Activated naive CD8-positive, alpha-beta T cell treated with anti-CD3 and anti-CD28 coated beads, Interleukin-2, amount 50 U/mL, for 16 hours (primary cell): ENCODE measurements at places on chromosomes 2 and 18.
A peak's percentile ranks its signal among the peaks of the same experiment; 100 is the strongest.

GRCh38 chr2:102020596-102021170 is 28.9 kb downstream of the IL1R2 start:
- DNase-seq, result peak; percentile 72

GRCh38 chr2:241914542-241914941 is 45.0 kb downstream of the RTP5 start:
- no peak for DNase-seq

- DNase-seq, result no peak
These were observed 1761.2 kb upstream of the CELF4 start for GRCh38 chr18:39326772-39327171.

GRCh38 chr2:222218786-222219185 is 80.0 kb downstream of the PAX3 start:
- no peak for DNase-seq

DNA sequence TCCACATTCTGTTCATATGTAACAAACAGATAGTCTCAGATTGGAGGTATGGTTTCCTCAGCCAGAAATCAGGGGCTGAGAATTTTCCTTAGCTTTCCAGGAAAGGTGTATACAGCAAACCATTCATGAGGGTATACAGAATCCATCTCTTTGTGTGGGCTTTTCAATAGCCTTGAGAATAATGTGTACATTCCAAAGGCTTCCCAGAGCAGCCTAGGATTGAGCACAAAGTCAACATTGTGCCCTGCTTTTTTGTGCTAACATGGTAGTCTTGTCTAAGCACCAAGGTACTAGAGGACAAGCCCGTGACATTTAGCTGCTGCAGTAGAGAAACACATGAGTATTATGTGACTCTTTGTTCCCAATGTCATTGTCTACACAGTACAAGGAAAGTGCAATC is 322.1 kb upstream of the TANK start:
- no peak for DNase-seq

DNA sequence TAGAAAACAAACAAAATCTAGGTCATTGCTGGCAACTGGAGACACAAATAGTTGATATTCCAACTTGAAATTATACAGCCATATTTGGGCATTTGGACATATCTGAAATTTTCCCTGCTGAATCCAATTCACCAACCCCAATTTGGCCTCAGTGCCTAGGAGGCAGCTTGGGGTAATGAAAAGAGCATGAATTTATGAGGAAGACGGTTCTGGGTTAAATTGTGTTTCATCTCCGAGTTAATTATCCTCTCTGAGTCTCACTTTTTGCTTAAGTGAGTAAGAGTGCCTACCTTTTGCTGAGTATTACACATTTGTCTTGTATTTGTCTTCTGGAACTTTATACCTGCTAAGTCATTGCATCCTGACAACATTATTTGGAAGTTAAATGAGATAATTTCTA is 1906.8 kb upstream of the PIK3C3 start:
- no peak for DNase-seq

DNA sequence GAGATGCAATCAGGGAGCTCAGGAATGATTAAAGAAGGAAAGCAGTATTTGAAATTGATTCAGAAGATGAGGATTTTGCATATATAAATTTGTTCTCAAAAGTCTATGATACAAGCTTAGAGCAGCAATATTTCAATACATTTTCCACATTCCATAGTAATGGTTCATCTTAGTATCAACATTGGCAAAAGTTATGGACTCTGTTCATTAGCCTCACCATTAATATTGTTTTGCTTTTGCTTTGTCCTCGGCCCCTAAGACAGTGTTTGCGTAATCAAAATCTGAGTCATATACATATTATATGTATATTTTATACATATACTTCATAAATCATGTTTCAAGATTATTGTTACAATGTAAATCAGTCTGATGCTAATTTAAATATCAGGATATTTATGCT is 176.6 kb downstream of the CNTNAP5 start:
- DNase-seq, result no peak

GRCh38 chr2:25314514-25315315 is 27.0 kb downstream of the DNMT3A start:
- DNase-seq, result peak; percentile 83

DNA sequence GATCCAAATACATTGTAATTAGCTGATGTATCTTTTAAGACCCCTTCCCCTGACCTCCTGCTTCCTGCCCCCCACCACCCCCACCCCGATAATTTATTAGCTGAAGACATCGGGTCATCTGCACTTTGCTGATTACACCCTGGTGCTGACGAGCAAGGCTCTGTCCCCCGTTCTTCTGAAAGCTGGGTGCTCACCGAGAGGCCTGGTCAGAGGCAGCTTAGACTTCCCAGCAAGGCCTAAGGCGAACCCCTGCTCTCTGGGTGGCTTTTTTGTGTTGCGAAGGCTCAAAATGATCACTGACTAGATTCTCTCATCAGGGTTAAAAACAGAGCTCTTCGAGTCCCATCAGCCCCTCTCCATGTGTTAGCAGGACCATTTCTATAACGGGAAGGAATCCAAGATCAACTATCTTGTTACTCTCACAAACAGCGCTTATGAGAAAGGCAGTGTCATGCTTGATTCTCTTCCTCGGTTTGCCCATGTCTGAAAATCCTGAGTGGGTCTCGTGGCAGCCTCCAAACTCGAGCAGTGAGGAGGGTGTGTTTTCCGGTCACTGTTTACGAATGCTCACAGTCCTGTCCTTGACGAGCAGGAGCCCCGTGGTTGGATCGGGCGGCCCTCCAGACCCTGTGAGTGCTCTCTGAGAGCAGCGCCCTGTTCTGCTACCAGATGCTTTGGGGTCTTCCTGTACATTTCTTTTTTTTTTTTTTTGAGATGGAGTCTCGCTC is 201.6 kb downstream of the HDAC4 start:
- DNase-seq, result no peak

GRCh38 chr2:118774458-118775133 is 72.9 kb downstream of the EN1 start:
- no peak for DNase-seq

GRCh38 chr18:48064978-48065600 is 134.6 kb upstream of the SMAD2 start:
- no peak for DNase-seq

GRCh38 chr2:240619506-240620148 is 5.7 kb upstream of the GPR35 start:
- DNase-seq, result no peak

DNA sequence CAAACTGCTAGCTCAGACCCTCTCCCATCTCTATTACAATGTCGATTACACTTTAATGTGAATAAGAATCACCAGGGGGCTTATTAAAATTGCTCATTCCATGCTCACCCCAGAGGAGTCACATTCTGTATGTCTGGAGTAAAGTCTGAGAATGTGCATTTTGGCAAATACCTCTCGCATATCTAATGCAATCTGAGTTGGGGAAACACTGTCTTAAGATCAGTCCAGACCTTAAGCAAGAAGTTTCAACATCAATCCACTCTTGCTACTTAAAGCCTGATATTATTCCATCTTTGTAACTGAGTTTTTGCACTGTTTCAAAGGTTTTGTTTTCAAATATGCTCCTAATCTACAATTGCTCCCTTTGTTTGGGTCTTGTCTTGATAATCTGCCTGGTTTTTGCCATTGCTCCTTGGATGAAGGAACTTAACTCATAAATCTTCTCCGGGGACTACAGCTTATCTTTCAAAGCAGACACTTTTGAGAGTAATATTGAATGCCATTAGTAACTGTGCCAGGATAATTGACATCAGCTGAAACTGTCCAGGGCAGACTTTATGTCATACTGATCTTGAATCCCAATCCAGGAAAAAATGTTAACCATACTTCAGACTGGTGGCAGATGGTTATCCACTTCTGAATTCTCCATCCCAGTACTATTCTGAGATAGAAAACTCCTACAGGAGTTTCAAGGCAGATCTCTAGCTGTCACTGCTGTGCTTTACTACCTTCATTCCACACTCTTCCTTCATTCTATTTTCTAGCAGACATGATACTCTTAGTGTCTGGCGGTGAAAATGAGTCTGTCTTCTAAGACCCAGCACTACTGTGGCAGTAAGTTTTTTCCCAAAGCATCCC is 200.9 kb downstream of the ERBB4 start:
- no peak for DNase-seq

DNA sequence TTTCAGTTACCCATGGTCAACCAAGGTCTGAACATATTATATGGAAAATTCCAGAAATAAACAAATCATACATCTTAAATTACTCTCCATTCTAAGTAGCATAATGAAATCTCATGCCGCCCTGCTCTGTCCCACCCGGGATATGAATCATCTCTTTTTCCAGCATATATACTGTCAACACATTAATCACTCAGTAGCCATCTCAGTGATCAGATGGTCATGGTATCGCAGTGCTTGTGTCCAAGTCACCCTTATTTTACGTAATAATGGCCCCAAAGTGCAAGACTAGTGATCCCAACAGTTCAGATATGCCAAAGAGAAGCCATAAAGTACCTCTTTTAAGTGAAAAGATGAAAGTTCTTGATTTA is 43.8 kb downstream of the OSBPL6 start:
- DNase-seq, result no peak

DNA sequence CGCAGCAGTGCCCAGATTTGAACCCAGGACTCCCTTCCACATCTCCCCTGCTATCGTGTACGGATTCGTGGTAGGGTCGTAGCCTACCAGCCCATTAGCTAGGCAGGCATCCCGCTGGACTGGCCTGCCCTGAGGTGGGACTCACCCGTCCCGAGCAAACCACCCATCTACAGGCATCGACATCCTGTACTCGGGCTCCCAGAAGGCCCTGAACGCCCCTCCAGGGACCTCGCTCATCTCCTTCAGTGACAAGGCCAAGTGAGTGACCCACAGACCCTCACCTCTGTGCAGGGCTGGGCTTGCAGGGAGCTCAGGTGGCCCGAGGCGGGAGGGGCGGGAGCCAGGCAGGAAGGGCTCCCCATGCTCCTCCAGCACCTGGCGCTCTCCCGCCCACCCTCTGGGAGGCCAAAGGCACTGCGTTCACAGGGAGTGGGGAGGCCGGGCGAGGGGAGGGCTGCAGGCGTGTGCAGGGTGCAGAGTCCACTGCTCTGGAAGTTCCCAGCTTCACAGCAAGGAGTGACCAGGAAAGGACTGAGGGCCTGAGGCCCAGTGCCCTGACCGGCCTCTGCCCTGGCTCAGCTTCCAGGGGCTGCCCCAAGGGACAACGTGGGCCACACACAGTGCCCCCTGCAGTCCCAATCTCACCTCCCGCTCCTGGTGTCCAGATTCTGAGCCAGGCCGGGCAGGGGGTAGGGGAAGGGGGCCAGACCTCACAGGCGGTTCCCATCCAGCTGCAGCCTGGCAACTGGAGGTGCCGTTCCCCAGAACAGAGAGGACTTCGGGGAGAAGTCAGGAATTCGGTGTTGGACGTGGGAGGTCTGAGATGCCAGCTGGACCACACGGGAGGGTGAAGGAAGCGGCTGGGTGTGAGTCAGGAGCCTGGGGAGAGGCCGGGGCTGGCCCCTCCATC is 5.4 kb downstream of the AGXT start:
- DNase-seq, result no peak

GRCh38 chr2:233600386-233600785 is 17.0 kb upstream of the UGT1A8 start:
- DNase-seq, result no peak

DNA sequence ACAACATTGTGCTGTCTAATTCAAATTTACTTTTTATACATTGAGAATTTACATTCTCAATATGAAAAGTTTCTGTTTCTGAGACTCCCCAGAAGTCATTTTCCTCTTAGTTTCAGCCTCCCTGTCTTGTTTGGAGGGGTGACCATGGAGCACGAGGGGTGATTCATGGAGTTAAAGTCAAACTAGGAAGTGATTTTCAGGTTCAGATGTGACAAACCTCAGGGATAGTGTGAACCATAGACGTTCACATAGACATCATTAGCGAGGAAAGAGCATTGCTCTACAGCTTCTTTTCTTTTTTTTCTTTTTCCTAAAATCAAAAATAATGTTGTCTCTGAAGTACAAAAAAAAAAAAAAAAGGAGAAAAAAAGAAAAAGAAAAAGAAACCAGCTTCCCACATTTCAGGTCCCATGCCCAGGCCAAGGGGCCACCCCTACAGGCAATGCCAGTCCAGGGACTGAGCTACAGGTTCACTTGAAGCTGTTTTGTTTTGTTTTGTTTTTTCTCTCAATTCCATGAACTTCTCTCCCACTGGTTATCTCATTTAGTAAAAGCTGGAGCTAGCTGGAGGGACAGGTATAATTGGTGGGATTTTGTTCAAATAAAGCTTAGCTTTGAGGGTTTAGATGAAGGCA is 18.1 kb upstream of the LCLAT1 start:
- DNase-seq, result no peak

DNA sequence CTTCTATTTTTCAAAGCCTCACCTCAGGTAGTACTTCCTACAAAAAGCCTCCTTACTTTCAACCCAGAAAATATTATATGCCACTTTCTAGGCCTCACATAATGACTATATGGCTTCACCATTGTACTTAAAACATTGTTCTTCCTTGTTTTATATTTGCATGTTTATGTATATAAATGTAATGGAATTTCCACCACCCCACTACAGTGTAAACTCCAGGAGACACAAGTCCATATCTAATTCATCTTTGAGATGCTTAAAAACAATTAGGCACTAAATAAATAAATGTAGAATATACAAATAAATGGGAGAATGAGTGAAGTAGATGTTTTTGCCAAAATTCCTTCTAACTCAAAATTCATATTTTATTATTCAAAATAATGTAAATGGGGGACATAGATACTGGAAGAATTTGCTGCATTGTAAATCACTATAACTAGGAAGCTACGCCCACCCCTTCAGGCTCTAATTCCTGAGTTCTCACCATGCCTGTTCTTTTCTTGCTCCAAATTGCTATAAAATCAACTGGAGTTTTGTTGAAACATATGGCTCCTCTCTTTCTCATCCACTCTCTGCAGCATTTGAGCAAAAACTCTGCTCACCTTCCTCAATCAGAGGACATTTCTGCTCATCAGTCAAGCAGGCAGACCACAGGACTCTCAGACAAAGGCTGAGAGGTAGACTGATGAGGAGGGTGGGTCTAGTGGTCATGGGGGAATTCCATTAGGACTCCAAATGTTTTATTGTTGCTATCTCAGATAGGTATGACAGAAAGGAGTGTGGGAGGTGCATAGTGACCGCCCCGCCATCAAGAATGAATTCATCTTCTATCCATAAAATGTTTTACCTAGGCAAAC is 243.0 kb downstream of the HNMT start:
- no peak for DNase-seq
